Right lung (tissue), 10 donors: ENCODE measurements at places on chromosomes 1 and 21. TPM values are rescaled to one million over a fixed set of nuclear protein-coding genes. Genes with fewer than 3 reads are reported as not detected.

DNA sequence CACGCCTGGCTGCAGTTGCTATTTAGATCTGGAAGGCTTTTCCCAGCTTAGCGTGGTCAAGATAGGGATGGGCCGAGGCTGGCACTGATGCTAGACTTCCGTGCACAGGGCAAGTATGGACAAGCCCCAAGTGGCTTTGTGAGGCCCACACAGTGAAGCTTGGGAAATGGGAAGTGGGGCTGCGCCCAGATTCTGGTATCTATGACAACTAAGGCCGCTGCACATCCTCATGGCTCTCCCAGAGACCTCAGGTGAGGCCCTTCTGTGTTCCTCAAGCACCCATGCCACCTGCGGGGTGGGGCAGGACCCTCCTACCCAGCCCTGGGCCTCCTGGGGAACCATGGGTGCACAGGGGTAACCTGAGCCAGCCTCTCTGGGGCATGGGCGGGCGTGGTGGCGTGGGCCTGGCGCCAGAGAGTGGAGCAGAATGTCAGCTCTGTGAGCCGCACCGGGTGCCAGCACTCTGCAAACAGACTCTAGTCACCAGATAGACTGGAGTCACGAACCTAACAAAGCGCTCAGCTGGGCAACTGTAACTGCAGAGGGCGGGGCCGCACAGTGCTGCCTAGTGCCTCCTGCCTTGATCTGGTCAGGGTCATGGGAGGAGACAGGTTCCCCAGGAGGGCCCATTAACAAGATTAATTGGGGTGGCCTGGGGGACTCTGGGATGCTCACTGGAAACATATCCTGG lies 46.4 kb downstream of the ELF3 start:
- peak; percentile 42 for DNase-seq

GRCh38 chr1:210800301-210800700 lies 333.6 kb downstream of the KCNH1 start:
- DNase-seq = no peak

- no peak for DNase-seq
These were observed 21.6 kb downstream of the ZBTB17 start for GRCh38 chr1:15954316-15954715.

GRCh38 chr1:193438771-193439170 lies 252.4 kb upstream of the B3GALT2 start:
- DNase-seq = no peak

- DNase-seq = no peak
These were observed 725.2 kb downstream of the LRRIQ3 start for GRCh38 chr1:73472810-73473209.

- DNase-seq = no peak
These were observed 2.0 kb upstream of the ABCG1 start for GRCh38 chr21:42216726-42217572.

DNA sequence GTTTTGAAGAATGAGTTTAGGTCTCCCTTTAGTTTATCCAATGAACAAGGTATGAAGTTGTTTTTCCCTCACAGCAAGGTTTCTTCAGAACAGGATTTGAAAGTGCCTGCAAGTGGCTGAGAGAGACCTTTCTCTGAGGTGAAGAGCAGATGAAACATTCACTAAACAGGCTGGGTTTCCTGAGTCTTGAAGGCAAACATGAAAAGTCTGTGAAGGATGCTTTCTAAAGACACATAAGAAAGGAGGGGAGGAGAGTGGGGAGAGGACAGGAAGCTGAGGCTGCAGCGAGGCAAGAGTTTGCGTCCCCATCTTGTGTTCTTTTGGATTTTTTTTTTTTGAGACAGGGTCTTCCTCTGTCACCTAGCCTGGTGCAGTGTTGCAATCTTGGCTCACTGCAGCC lies 95.7 kb upstream of the SIM2 start:
- no peak for DNase-seq

Gene ACTN2
- 2.7 TPM for polyA plus RNA-seq

GRCh38 chr1:240134596-240134995 lies 42.9 kb downstream of the FMN2 start:
- DNase-seq = no peak

Gene RIMKLA
- 0.84 TPM for polyA plus RNA-seq
